ENCODE measurements at places on chromosomes 3 and 15.

- no peak overlapping the region for H3K27ac ChIP-seq
- no peak for DNase-seq
- no peaks in the 10 kb centered on the region for H3K36me3 ChIP-seq
- no peaks in the 10 kb centered on the region for H3K4me1 ChIP-seq
- H3K4me3 ChIP-seq = no peak overlapping the region
Observed at GRCh38 chr3:184485906-184486305, 75.7 kb upstream of the EPHB3 start.

- H3K36me3 ChIP-seq = no peaks in the 10 kb centered on the region
- DNase-seq = no peak
- no peaks in the 10 kb centered on the region for H3K4me1 ChIP-seq
- H3K4me3 ChIP-seq = no peak overlapping the region
- H3K27me3 ChIP-seq = no peaks in the 10 kb centered on the region
Observed at GRCh38 chr15:27665002-27665401, 434.1 kb downstream of the OCA2 start.

GRCh38 chr3:47261301-47261700, 21.3 kb downstream of the KIF9 start:
- no peak for DNase-seq
- no peak overlapping the region for H3K27ac ChIP-seq
- no peaks in the 10 kb centered on the region for H3K36me3 ChIP-seq
- no peaks in the 10 kb centered on the region for H3K27me3 ChIP-seq
- no peak overlapping the region for H3K4me3 ChIP-seq

- no peak overlapping the region for H3K4me3 ChIP-seq
- no peak overlapping the region for H3K27ac ChIP-seq
- no peaks in the 10 kb centered on the region for H3K27me3 ChIP-seq
Observed at GRCh38 chr3:59246719-59247401, 197.0 kb upstream of the CFAP20DC start.

DNA sequence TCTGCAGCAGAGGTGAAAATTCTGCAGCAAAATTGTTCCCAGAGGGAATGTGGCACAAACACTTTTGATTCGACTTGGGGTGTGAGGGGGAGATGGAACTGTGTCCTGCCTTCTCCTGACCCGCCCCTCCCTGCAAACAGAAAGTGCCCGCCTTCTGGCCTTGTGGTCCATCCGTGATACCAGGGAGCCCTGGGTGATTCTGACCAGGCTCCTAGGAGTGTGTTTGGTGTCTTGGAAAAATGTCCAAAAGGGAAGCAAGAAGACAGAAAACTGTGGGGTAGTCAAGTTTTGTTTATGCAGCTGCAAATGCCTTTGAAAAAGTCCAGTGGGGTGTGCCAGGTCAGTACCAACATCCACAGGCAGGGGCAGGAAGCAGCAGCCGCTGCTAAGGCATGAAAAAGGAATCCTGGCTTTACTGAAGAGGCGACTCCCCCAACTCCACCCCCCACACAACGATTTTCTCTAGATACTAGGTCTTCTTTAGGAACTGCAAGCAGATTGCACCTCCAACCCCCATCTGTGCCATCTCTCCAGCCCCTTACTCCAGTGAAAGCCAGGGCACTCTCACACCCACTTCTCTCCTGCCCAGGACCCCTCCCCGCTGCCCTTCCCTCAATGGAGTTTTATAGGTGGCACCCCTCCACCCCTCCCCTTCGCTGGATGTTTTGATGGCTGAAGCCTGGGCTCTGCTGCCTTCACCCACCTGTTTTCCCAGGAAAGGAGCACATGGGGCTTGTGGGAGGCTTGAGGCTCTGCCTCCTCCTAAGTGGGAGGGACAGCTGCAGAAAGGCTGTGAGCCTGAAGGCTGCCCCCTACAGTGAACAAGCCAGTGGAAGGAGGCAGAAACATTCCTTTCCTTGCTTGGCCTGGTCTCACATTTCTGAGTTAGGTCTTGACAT, 82.4 kb upstream of the HERC1 start:
- H3K4me3 ChIP-seq = no peak overlapping the region
- H3K4me1 ChIP-seq = peaks cover 21% of the 10 kb centered on the region
- H3K27ac ChIP-seq = peak overlapping the region; percentile 81
- DNase-seq = no peak
- H3K36me3 ChIP-seq = no peaks in the 10 kb centered on the region

- H3K27me3 ChIP-seq = no peaks in the 10 kb centered on the region
- H3K4me3 ChIP-seq = no peak overlapping the region
- DNase-seq = no peak
Observed at GRCh38 chr3:70273492-70273891, 38.9 kb downstream of the MDFIC2 start.

Measured in heart left ventricle (tissue), 16 donors.